Activated T-helper 17 cell treated with anti-CD3 and anti-CD28 coated beads, Interleukin-2, amount 50 U/mL, for 72 hours (primary cell): ENCODE measurements at places on chromosomes 12 and 14. TPM values are rescaled to one million over a fixed set of nuclear protein-coding genes. Genes with fewer than 3 reads are reported as not detected.

DNA sequence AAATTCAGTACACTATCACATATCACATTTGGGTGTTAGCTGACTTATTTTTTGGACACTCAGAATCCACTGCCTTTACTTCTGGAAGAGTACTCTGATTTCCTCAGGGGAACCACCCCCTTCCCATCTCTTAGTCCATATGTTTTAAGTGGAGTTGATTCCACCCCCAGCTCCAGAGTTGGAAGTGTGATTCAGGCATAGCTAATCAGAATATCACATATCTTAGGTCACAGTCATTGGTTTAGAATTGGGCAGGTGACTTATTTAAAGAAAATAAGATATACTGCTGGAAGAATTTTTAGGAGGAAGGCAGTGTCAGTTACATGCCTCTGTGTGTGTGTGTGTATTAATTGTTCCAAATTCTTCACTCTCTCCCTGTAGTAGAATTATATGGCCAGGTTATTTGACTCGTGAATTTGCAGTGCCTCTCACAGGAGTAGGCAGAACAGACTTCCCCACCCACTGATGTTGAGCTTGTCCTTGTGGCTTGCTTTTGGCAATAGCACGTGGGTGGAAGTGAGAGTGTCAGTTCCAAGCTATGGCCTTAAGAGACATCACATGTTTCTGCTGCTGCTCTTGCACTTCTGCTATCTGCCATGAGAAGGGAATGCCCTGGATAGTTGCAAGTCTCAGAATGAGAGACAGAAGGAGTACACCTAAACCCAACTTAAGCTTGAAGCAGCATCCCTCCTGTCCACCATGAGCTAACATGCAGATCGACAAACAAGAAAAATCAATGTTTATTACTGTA, 6.4 kb upstream of the GAS2L3 start:
- ATAC-seq: no peak

GRCh38 chr14:78131201-78131600, 39.0 kb upstream of the NRXN3 start:
- no peak for ATAC-seq

DNA sequence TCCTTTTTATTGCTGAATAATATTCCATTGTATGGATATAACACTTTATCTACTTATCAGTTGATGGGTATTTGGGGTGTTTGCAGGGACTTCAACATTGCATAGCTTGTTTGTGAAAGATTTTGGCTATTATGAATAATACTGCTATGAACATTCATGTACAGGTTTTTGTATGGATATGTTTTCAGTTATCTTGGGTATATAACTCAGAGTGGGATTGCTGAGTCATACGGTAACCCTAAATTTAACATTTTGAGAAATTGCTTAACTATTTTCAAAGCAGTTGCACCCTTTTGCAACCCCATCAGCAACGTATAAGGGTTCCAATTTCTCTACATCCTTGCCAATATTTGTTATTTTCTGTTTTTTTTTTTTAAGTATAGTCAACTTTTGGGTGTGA, 27.3 kb upstream of the HELB start:
- peak; percentile 66 for ATAC-seq

- peak; percentile 69 for ATAC-seq
Measured at GRCh38 chr12:26471560-26471959, 276.2 kb downstream of the SSPN start.

- no peak for ATAC-seq
Measured at GRCh38 chr12:111428728-111429175, 23.0 kb downstream of the SH2B3 start.

GRCh38 chr12:131104463-131105350, 151.0 kb downstream of the ADGRD1 start:
- peak; percentile 80 for ATAC-seq

DNA sequence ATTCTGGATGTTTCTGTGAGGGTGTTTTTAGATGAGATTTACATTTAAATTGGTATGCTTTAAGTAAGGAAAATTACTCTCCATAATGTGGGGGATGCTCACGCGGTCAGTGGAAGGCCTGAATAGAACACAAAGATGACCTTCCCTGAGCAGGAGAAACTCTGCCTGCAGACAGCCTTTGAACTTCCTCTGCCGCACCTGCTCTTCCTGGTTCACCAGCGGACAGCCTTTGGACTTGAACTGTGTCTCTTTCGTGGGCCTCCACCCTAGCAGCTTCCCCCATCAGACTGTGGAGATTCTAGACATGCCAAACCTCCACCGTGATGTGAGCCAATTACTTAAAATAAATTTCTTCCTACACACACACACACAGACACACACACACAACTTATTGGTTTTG, 210.7 kb downstream of the EFCAB11 start:
- no peak for ATAC-seq

- ATAC-seq: no peak
Measured at GRCh38 chr14:93989939-93990338, 7.2 kb upstream of the CCDC197 start.

DNA sequence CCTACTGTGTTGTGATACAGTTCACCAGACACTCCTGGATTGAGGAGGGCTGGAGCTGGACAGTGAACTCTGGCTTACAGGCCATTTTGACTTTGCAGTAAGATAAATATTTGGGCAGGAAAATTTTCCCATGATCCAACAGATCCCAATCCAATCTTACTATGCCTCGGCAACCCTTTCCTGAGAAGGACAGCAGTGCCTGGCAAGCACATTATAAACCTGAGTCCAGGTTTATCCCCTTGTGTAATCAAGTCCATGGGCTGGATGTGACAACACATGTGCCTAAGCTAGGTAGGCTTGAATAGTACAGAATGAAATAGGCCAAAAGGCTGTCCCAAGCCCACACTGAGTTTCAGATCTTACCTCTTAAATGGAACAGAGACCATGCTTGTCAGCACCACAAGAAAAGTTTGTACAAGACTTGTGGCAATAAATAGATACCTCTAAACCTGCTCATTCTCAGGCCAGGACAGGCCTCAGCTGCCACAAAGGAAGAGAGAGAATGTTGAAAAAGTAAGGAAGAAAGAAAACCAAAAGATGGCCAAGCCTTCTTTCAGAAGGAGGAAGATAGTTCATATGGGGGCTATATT, 34.9 kb downstream of the CREBL2 start:
- ATAC-seq: peak; percentile 12

- ATAC-seq: no peak
Measured at GRCh38 chr14:104602933-104603325, 1.6 kb downstream of the TMEM179 start.

DNA sequence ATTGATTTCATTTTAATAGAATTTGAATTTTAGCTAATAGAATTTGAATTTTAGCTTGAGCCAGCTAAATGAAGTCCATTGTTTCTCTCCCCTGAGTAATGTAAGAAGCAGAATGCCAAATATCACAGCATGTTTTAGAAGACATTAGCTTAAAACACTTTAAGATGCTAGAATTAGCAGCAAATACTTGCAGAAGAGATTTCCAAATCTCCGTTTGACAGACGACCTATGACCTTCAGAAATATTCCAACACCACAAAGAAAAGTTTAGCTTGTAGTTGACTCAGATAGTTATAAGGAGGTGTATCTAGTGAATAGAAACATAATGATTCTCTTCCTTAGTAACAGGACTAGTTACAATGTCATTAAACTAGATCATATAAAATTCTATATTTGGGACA, 51.7 kb upstream of the MYF6 start:
- ATAC-seq: no peak

- no peak for ATAC-seq
Measured at GRCh38 chr14:89933002-89933401, 21.5 kb downstream of the EFCAB11 start.

- no peak for ATAC-seq
Measured at GRCh38 chr14:27672047-27672446, 1074.2 kb upstream of the NOVA1 start.

- ATAC-seq: peak; percentile 62
Measured at GRCh38 chr12:11978726-11979384, 91.9 kb upstream of the BCL2L14 start.

DNA sequence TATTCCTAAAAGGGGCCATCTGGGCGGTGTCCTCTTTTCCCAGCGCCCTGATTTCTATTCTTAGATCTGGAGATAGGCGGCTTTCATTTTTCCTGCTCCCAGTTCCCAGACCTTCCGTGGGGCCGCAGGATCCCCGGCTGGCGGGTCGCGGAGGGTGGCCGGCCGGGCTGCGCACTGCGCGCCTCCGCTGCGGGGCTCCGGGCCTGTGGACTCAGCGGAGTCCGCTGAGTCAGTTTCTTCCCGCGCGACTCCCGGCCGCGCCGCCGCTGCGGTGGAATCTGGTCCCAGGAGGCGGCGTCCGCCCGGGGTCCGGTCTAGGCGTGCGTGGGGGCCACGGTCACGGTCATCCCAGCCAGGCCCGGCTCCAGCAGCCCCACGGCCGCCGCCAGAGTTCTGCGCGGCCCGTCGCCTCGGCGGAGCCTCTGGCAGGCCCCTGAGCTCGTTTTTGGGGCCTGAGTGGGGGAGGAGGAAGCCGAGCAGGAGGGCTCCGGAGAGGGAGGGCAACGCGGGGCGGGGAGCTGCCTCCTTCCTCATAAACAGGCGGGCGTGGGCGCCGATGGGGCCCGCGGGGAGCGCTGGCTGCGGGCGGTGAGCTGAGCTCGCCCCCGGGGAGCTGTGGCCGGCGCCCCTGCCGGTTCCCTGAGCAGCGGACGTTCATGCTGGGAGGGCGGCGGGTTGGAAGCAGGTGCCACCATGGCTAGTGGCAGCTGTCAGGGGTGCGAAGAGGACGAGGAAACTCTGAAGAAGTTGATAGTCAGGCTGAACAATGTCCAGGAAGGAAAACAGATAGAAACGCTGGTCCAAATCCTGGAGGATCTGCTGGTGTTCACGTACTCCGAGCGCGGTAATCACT, at the start of gene LRRK2:
LRRK2 (plus strand) TSS at position 559 of the 853 bp plus-strand sequence; CDS start at position 694, 135 bp downstream.
- peak; percentile 81 for ATAC-seq

DNA sequence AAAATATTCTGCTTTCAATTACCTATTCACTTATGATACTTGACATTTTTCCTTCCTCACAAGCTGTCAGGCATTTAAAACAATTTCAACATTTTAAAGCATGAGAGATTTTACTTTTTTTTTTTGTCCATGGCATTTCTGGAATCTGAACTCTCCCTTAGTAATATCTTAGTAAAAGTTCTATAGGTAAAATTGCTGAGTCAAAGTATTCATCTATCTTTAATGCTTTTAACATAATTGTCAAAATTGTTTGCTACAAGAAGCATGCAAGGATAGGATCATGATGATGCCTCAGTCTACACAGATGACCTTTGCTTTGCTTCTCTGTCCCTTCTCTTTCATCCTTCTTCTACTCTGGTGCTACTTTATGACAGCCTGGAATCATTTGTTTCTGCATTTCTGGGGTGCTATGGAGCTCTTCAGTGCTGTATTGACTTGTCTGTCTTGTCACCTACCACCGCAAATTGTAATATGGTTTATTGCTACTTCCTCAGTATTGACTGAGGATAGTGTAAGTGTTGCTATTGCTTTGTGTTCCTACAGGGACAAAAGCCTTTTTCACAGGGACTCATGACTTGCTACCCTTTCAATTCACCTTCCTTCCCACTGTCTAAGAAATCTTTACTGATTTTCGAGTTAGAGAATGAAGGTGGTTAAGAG, 589.8 kb upstream of the ATP2B1 start:
- ATAC-seq: peak; percentile 19

DNA sequence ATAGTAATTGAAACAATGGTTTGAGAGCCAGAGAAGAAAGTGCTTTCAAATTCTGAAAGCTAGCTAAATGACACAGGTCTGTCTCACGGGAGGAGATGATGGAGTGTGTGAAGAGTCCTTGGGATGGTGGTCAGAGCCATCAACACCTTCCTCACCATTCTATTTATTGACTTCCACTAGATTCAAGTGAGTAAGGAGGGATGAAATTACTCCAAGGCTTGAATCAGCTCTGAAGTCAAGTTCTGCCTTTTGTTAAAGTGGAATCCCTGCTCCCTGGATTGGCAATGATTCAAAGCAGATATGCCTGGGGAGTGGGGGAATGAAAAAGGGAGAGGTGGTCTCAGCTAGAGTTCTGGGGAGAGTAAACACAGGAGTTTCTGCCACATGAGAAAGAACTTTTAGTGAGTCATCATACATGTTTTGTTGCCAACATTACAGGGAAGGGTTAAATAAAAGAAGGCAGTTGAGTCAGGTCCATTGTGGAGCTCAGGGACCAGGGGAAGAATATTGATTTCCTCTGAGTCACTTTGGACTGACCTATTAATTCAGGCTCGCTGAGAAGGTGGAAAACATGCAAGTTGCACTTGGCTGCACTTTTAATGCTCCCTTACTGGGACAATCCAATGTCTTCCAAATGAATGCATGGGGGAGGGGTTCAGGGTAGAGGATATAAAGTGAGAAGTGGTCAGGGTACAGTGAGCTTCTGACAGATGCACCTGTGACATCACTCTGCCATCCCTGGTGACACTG, 142.7 kb downstream of the TBX5 start:
- no peak for ATAC-seq

The TMCC3 gene
- total RNA-seq: 0.63 TPM

The SERPINA12 gene
- not detected for total RNA-seq

The ASB2 gene
- total RNA-seq: 48.5 TPM

The TGFB3 gene
- 2.0 TPM for total RNA-seq

The PLXNC1 gene
- 4.9 TPM for total RNA-seq

The AICDA gene
- not detected for total RNA-seq

The TC2N gene
- 81.2 TPM for total RNA-seq

The L2HGDH gene
- 14.1 TPM for total RNA-seq

The REM2 gene
- 0.56 TPM for total RNA-seq

The KCNA1 gene
- not detected for total RNA-seq

The BMAL2 gene
- total RNA-seq: 19.9 TPM

The SFSWAP gene
- total RNA-seq: 44.7 TPM
